ENCODE measurements at places on chromosomes 6 and 20.

- no peak for DNase-seq
These were observed 73.4 kb downstream of the SSR1 start for GRCh38 chr6:7239590-7239948.

- no peak for DNase-seq
These were observed 527.7 kb downstream of the ADGRB3 start for GRCh38 chr6:69162811-69163210.

GRCh38 chr6:2103765-2104523, 141.5 kb downstream of the GMDS start:
- peak; percentile 38 for DNase-seq

- DNase-seq = no peak
These were observed 5.0 kb upstream of the PDRG1 start for GRCh38 chr20:31956556-31957526.

- DNase-seq = no peak
These were observed 98.5 kb downstream of the GJA10 start for GRCh38 chr6:89992818-89993217.

- DNase-seq = peak; percentile 60
These were observed 119.0 kb upstream of the STMND1 start for GRCh38 chr6:16982807-16983206.

Data from inflammatory macrophage (primary cell).